ENCODE measurements at places on chromosomes 16 and 17.

DNA sequence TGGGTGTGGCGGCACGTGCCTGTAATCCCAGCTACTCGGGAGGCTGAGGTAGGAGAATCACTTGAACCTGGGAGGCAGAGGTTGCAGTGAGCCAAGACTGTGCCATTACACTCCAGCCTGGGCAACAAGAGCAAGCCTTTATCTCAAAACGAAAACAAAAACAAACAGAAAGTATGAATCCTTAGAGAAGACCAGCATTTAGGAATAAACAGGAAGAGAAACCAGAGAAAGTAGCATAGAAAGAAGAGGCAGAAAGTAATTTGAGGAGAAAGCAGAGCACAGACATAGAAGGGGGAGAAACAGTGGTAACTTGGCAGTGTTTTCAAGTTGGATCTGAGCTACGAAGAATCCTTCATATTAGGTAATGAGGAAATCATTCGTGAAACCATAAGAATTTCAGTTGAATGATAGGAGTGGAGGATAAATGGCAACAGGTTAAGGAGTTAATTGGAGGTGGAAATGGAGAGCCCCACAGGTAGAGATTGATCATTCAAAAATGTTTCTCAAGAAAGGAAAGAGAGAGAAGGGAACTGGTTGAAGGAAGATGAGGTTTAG lies 9.7 kb upstream of the CCL2 start:
- no peak for DNase-seq

DNA sequence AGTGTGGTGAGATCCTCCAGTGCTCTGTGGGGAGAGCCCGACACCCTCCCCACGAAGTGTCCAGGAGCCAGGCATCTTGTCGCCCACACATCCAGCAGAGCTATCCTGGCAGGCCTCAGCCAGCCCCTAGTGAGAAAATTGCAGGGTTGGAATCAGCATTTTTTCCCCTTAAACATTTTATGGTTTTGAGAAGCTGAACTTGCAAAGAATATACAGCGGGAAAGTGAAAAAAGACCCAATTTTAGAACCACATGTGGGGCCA lies 84.6 kb downstream of the SOCS1 start:
- no peak for DNase-seq

DNA sequence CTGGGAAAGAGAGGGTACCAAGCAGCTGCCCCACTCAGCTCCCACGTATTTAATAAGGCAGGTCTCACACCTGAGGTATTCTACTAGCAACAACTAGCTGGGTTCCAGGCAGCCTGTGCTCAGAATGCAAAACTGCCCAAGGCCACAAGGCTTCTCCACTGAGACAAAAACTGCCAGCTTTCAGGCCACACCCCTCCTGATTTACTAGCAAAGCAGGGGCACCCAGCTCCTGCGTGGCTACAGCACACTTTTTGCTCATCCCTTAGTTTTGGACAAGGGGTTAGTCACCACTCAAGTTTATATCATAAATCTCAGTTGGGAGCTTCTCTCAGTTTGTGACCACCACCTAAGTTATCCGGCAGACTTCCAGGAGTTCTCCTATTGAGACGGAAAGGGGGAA lies 494.6 kb downstream of the CDH11 start:
- no peak for DNase-seq

- no peak for DNase-seq
These were observed 37.8 kb downstream of the DCUN1D3 start for GRCh38 chr16:20862162-20862960.

Data from CD4-positive, alpha-beta T cell treated with Interleukin-10 for 1 hour (primary cell).